ENCODE measurements at places on chromosomes 3 and 15.

DNA sequence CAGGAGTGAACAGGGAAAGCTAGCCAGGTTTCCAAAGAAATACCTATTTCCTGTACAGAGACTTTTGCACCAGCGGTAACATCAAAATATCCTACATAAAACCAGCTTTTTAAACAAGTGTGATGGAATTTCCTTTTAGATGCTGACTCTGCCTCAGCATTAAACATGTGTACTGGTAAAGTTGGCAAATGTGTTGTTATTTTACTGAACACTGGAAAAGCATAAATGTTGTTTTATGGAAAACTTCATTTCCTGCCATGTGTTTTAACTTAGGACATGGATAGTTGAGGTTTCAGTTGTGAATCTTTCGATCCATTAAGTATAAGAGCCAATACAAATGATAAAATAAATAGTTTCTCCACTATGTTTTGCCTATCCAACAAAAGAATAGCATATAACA, 15.7 kb downstream of the OXNAD1 start:
- DNase-seq = no peak

- no peak for DNase-seq
Observed at GRCh38 chr3:175535351-175535750, 676.2 kb downstream of the NAALADL2 start.

GRCh38 chr3:139534992-139535879, 4.3 kb downstream of the RBP1 start:
- DNase-seq = no peak

DNA sequence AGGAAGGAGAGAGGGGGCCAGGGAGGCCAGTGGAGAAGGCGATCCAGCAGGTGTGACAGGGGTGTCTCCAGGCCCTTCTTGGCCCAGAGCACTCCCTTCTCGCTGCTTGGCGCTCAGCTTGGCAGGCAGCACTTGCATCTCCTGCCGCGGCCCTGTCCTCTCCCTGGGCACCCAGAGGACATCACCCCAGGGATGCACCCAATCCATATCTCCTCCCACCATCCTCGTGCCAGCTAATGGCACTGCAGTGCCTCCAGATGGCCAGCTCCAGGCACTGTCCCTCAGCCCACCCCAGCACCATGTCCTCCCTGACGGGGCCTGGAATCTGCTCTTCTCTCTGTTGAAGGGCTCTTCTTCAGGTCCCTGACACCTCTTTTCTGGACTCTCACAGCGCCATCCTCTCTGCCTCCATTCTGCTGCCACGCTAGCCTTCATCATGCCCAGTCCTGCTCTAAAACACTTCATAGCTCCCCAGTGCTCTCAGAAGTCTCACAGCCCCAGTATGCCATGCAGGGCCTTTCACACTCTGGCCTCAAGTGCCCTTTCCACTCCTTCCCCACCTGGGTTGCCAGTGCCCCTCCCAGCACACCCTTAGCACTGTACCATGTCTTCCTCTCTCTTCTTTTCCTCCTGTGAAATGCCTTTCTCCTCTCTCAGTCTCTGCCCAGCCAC, 106.8 kb upstream of the SLC6A11 start:
- no peak for DNase-seq

DNA sequence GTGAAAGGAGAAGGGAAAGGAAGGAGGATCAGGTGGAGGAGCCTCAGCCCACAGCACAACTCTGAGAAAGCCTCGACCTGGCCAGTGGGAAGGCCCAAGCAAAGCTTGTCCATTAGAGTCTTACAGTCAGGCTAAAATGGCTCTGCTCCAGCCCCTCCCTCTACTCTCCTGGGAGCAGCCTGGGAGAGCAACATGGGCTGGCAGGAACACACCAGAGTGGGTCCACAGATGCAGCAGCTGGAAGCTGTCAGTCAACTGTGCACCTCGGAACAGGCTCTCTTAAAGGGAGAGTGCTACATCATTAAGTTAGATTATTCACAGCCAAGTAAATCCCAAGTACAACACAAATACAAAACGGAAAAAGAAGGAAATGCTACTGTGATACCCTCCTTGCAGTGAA, 98.0 kb upstream of the LIMD1 start:
- DNase-seq = no peak

DNA sequence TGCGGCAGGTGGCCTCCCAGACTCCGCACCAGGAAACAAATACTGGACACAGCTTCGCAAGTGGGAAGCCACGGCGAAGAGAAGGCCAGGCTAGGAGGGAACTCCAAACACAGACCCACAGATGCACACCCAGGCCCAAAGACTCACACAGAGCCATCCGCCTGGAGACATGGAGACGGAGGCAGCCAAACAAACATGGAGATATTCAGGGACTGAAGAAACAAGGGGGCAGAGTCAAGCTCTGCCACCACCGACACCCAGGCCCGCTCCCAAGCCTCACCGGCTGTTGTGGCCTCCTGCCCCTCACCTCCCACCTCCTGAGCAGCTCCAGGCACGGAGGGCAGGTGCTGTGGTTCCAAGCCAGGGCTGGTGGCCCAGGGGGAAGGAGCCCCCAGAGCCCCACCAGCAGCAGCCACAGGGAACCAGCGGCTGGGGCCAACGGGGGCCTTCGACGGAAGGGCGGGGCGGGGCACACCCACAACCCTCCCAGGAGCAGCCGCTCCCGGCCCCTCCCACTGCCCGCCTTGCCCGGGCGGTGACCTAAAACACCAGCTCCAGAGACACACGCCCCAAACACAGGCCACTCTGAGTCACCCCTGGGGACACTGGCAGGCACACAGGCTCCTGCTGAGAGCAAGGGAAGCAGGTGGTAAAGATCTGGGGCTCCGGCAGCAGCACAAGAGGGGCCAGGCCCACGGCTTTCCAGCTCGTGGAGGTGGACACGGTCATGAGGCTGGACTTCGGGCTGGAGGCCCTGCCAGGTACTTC, 31.9 kb downstream of the TNK2 start:
- DNase-seq = no peak

DNA sequence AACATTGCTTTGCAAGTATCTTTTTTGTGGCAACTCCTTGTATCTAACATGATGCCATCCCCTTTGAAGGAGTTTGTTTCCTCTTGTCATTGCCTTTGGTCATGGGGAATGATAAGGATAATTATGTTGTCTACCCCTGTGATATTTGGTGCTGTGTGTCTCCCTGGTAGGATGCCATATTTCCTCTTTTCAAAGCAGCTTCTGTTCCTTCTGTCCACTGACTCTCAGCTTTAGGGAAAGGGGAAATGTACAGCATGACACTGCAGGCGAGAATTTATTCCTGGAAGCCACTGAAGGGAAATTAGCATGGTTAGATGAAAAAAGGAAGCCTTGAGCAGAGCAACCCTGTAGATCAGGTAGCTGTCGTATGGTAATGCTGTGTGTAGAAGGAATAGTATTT, 576.7 kb downstream of the CADM2 start:
- DNase-seq = no peak

- DNase-seq = no peak
Observed at GRCh38 chr15:23074684-23075083, 35.3 kb upstream of the TUBGCP5 start.

- peak; percentile 2 for DNase-seq
Observed at GRCh38 chr15:92277776-92278175, 115.9 kb upstream of the ST8SIA2 start.

DNA sequence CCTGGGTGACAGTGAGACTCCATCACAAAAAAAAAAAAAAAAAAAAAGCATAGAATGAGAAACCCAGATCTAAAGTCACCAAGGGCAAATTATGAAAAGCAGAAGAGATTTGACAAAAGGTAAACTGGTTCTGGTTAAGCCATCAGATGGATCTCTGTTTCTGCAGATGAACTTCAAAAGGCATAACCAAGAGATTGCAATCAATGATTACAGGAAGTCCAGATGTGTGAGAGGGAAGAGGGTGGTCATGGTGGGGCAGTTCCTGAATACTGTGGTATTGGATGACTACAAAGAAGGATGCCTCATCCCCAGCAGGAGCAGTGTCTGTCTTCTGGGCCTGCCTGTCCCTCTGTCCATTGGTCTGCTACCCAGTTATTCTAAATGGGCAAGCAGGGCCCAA, 3.8 kb downstream of the P4HTM start:
- DNase-seq = no peak

- no peak for DNase-seq
Observed at GRCh38 chr15:65405791-65406423, 16.8 kb downstream of the IGDCC4 start.

DNA sequence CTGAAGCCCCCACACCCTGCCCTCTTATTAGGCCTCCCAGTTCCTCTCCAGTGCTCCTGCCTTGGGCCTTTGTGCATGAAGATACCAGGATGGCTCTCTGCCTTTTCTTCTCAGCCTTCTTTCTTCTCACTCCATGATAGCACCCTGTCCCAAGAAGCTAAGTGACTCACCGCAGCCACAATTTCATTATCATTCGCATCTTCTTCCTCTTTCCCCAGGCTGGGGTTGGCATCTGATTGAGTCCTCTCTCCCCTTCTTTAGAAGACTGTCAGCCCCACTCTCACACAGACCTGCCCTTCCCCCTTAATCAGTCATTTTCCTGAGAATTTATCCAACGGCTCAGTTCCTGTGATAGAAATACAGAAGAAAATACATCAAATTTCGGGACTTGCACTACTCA, 102.0 kb downstream of the STAC start:
- DNase-seq = no peak

- DNase-seq = no peak
Observed at GRCh38 chr3:48966876-48967361, 23.1 kb upstream of the P4HTM start.

DNA sequence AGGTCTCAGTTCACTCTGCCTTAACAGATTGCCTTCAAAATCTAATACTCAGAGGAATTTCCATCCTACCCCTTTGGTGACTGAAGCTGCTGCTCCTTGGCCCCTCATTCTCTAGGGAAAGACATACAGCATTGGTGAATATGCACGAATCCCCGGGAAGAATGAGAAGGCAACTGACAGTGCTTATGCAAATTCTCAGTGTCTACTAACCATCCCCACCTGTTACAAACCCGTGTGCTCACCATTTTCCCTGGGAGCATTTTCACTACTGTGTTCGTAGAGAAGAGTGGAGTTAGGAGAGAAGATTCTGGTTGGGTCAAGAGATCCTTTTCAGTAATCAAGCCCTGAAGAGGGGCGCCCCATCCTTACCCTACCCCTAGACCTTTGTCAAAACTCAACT, 37.7 kb downstream of the SYNM start:
- no peak for DNase-seq

DNA sequence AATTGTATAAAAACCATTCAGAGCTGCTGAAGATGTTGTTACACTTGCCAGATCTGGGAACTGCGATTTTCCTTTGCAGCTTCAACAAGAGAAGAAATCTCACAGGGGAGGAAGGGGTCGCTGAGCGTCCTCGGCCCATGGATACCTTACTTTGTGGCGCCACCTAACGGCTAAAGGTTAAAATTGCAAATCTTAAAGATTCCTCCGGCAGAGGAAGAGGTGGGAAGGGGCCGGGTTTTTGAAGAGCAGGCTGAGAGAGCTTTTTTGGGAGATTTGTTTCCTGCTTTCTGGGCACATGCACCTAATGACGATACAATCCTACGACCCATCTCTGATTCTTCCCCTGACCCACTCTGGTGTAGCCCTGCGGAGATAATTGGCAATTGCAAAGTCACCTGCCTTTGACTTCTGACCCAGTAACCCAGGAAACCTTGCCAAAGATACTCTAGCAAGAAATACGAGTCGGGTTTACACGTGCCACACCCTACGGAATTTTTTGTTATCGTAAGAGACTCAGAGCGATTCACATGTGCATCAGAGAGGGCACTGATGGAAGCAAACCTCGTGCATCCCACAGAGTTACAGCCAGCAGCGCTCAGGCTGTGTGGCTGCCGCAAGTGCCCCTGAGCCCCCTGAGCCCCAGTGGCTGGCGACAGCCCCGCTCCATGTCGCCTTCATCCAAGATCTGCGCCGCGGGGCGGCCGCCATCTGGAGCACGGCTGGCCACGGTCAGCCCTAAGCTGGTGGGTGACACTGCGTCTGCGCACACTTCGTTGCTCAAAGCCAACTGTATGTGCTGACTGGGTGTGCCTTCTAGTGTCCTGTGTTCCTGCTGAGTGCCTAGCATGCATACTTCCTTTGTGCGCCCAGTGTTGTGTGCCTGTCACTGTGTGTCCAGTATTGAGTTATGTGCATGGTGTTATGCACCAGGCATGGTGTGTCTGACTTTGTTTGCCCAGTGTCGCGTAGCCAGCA, 55.2 kb upstream of the CHRNA7 start:
- DNase-seq = peak; percentile 21

DNA sequence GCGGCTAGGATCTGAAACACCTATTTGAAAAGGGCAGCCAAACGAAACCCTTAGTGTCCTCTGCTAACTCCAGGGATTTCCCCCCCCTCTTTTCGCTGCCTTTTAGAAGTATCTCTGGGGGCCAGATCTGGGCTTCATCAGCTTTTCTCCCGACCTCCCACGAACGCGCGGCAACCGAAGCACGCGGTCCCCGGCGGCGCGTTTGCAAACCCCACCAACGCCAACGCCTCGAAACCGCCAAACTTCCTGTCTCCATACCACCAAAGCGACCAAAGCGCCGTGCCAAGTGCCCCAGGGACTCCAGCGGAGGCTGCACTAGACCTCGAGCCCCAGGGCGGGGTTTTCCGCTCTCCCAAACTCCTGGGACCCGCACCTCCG, 155.8 kb upstream of the FRMD4B start:
- DNase-seq = no peak

GRCh38 chr15:57235186-57235585, 141.1 kb upstream of the CGNL1 start:
- no peak for DNase-seq

GRCh38 chr3:57783186-57784088, 27.3 kb downstream of the SLMAP start:
- DNase-seq = no peak

DNA sequence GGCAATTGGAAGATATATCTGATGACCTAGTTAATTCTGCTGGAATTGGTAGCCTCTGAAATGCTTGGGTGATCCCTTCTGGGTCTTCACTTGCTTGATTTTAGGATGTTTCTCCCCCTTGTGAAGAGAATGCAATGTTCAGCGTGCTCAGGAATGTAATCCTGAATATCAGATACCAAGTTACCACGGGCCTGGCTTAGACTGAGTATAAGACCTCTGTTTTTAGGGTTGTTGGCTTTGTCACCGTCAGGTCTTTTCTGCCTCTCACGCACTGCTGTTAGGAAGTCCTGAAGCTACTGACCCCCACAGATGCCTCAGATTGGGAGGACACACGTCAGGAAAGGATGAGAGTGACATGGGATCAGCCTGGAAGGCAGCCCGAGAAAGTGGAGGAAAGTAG, 198.5 kb downstream of the CDIN1 start:
- DNase-seq = no peak

DNA sequence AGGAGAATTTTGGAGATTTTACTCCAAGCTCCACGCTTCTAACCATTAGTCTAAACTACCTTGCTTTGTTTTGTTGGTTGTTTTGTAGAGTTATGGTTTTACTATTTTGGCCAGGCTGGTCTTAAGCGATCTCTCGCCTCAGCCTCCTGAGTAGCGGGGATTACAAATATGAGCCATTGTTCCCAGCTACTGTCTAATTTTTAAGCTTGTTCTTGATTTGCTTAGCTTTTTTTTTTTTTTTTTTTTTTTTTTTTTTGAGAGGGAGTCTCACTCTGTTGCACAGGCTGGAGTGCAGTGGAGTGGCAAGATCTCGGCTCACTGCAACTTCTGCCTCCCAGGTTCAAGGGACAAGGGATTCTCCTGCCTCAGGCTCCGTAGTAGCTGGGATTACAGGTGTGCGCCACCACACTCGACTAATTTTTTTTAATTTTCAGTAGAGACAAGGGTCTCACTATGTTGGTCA, 28.5 kb downstream of the EFCAB12 start:
- peak; percentile 22 for DNase-seq

GRCh38 chr3:58120075-58120812, 90.5 kb downstream of the DNASE1L3 start:
- DNase-seq = no peak
